ENCODE measurements at places on chromosomes 12 and 14.

DNA sequence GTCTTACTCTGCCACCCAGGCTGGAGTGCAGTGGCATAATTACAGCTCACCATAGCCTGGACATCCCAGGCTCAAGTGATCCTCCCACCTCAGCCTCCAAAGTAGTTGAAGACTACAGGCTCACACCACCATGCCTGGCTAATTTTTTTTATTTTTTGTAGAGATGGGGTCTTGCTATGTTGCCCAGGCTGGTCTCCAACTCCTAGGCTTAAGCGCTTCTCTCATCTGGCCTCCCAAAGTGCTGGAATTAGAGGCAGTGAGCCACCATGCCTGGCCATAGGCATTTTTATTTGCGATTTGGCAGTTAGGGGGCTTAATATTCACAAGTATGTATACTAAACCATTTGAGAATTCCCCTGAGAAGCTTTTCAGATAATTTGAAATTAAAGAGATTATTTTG lies 19.1 kb downstream of the PNMA1 start:
- no peak for DNase-seq

GRCh38 chr14:93775744-93776143 lies 12.5 kb downstream of the PRIMA1 start:
- DNase-seq, result no peak

GRCh38 chr12:2845280-2845679 lies 10.4 kb upstream of the NRIP2 start:
- DNase-seq, result no peak

- no peak for DNase-seq
Observed at GRCh38 chr12:121711361-121712189, 977 bp upstream of the TMEM120B start.

DNA sequence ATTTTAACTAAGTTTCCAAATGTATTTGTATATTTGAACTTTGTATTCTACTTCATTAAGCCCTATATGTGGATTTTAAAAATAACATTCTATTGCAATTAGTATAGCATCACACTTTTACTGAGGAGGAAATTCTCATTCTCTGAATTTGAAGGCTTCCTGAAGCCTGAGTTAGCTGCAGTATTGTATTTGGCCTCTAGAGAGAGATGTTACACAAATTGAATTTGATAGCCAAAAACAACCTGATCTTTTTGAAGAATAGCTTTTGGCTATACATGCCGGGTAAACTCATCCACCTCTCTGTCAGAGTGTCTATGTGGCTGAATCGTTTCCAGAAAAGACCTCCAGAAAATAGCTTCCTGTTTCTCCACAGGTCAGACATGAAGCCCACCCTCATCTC lies 316.5 kb upstream of the OR4E1 start:
- no peak for DNase-seq

- DNase-seq, result no peak
Observed at GRCh38 chr14:79530555-79530954, 680.7 kb downstream of the DIO2 start.

GRCh38 chr14:65360144-65360784 lies 52.3 kb upstream of the FUT8 start:
- DNase-seq, result no peak

DNA sequence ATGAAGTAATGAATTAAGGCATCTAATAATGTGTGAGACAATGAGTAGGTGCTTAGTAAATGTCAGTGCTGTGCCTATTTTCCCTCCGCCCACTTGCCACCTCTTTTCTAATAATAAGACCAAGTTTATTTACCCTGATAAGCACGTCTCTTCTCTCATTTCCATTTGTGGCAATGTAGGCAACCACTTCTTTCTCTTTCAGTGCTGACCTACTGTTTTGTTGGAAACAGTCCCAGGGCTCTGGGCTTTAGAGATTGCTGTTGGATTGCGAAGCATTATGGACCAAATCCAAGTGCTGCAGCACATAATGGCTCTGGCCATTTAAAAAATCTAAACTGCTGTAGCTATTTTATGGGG lies 141.3 kb upstream of the PLEKHG7 start:
- DNase-seq, result no peak

- DNase-seq, result no peak
Observed at GRCh38 chr14:96011607-96012006, 27.6 kb upstream of the C14orf132 start.

GRCh38 chr12:92365333-92365732 lies 219.7 kb upstream of the BTG1 start:
- no peak for DNase-seq

GRCh38 chr12:19302100-19302640 lies 137.1 kb upstream of the AEBP2 start:
- no peak for DNase-seq

GRCh38 chr14:85401384-85401783 lies 128.6 kb upstream of the FLRT2 start:
- no peak for DNase-seq

DNA sequence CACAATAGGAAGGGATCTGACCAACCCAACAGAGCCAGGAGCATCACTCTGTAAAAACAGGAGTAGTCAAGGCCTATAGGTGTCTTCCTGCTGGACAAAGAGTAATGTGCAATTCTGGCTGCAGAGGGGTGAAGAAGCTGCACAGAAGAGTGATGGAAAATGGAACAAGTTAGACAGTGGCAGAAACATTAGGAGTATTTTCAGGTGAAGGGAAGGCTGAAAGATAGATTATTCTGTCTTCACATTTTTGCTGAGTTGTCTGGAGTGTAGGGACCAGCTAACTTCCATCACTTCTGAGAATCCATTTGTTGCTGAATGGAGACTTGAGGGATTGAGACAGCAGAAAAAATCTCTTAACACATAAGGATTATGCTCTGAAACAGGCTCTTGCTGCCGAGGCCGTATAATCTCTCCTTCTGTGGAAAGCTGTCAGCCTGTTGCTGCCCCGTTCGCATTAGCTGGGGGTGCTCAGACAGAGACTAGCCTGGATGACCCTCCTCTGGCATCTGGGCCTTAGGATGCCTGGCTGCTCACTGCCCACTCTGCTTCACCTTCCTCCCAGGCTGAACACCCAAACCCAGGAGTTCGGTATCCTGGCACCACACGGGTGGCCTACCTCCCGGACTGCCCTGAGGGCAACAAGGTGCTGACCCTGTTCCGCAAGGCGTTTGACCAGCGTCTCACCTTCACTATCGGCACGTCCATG lies 3.1 kb upstream of the ARHGEF25 start:
- no peak for DNase-seq

DNA sequence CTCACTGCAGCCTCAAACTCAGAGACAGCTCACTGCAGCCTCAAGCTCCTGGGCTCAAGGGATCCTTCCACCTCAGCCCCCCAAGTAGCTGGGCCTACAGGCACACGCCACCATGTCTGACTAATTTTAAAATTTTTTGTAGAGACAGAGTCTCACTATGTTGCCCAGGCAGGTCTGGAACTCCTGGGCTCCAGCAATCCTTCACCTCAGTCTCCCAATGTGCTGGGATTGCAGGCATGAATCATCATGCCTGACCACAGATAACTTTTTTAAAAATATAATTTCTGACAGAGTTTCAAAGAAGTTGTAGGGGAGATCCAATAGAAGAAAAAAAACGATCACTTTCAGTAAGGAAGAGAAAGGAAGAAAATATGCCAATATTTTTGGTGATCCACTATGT lies 189.7 kb upstream of the CDKN3 start:
- DNase-seq, result no peak

- peak; percentile 96 for DNase-seq
Observed at GRCh38 chr12:6426882-6427671, 17.7 kb upstream of the CD27 start.

DNA sequence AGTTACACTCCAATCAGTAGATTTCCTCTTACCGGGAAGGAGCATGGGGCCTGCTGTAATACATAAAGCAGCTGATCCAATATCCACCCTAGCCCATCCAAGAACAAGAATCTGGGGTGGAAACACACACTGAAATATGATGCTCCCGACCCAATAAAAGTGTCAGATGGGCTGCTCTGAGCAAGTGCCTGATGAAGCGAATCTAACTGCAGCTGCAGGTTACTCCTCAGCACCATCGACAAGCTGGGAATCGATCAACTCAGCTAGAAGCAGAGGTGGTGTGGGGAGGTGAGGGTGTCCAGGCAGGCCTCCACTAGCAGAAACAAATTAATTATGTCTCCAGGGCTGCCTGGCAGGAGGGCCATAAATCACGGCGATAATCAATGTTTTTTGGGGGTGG lies 64.0 kb upstream of the WSCD2 start:
- DNase-seq, result no peak

All from T-helper 2 cell treated with Interferon-gamma antibody and Interleukin-4, amounts not matched to agents 5 μg/mL and 100 μg/mL, for 36 hours (primary cell).